Cardiac fibroblast (primary cell): ENCODE measurements at places on chromosomes 1 and 21.

GRCh38 chr1:184915463-184916090, 58.7 kb downstream of the NIBAN1 start:
- DNase-seq: peak; percentile 24

DNA sequence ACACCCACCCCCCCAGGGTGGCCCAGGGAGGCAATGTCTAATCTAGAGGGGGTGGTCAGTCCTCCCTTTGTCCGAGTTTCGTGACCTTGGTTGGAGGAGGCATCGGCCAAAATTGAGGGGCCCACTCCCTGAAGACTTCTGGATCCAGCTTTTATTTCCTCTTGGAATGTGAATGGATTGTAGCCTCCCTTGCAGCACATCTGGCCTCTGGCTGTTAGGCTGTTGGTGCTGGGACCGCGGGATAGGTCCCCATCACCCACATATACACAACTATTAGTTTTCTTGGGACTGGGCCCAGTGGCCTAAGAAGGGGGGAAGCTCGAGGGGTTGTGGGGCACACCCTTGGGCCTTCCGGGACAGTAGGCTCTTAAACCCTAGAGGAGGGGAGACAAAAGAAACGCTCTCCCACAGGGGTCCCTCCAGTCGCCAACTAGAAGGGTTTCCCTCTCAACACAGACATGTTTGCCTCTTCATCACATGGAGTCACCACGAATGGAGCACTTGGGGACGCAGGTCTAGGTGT, 2.5 kb downstream of the LHX4 start:
- DNase-seq: no peak

- peak; percentile 92 for DNase-seq
Measured at GRCh38 chr1:61441723-61442262, 283.1 kb downstream of the TM2D1 start.

DNA sequence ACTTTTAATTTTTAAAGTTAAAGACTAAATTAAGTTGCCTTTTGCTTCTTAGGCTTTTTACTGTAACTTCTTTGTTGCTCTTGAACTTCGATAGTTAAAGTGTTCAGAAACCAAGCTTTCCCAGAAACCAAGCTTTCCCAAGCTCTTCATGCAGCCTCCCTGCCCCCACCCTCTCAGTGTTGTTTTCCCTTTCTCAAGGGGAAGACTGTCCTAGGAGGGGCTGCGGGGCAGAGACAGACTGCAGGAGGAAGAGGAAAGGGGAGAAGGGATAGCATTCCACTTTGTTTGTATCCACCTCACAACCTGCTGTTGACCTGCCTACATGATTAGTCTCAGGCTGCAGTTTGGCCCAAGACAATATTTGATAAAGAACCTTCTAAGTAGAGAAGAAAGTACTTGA, 39.0 kb upstream of the DIPK1A start:
- DNase-seq: no peak

DNA sequence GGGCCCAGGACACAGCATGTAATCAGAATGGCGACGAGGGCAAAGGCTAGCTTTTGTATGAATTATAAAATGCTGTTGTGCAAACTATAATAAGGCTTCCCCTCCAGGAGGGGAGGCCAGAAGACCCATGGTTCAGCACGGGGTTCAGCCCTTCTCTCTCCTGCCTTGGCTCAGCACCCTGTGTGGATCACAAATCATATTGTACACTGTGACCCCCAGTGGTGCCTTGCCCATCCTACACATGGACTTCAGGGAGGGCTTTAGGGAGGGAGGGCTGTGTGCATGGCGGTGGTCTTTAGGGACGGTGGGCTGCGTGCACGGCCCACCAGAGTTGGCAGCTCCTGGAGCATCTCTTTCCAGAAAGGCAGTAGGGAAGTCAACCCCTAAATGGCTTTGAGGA, 120.8 kb upstream of the TNR start:
- no peak for DNase-seq

- no peak for DNase-seq
Measured at GRCh38 chr1:202565890-202566602, 144.2 kb downstream of the SYT2 start.

- DNase-seq: no peak
Measured at GRCh38 chr1:219906924-219907771, 21.2 kb downstream of the SLC30A10 start.

DNA sequence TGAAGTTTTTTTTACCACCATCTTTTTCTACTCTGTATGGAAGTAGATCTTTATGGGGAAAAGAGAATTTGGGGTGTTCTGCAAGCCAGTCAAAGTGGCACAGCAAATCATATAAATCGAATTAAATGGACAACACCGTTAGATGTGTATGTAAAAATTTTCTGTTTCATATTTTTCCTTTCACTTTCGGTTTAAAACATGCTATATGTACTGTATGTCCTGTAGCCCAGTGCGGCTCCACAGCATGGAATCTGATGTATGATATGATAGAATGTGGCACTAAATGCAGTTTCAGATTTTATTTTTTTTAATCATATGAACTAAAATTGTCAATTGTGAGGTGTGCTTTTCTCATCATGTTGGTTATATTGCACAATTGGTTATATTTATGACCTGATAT, 32.9 kb downstream of the RAB4A start:
- DNase-seq: no peak

GRCh38 chr1:213244664-213245091, 193.6 kb downstream of the RPS6KC1 start:
- DNase-seq: peak; percentile 75

- DNase-seq: peak; percentile 87
Measured at GRCh38 chr1:201748335-201748734, 80.6 kb upstream of the IPO9 start.

GRCh38 chr1:208044589-208045462, 133.9 kb upstream of the CD34 start:
- DNase-seq: no peak

DNA sequence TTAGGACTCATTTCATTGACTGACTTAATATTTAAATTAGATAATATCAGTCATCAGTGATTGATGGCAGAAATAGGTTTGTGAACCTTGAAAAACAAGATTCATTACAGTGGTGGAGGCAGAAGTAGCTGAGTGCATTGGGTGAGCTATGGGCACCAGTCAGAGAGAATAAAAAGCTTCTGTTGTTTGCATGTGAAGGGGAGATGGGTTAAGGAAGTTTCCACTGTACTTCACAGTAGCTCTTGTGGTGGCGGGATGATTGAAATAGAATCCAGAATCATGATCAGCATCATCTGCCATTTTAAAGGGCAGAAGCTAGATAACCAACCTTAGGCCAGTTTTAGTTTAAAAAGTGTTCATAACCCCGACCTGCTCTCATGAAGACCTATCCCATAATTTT, 66.2 kb downstream of the DTL start:
- DNase-seq: no peak

DNA sequence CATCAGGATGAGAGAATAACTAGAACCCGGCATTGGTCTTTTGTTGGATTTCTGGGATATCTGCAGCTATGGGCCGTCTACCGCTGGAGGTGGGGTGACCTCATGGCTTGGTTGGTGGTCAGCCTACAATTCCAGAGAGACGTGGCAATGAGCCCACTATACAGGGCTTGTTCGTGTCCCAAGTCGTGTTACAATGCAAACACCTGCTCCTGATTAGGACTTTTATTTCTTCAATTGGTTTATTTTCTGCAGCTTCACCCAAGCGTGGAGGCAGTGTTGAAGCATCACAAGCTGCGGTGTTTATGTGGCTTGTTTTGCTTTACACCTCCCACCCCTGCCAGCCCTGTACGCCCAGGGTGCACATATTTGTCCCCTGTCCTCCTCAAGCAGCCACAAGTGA, 211.7 kb upstream of the TMEM51 start:
- no peak for DNase-seq

- DNase-seq: peak; percentile 50
Measured at GRCh38 chr1:161884475-161884874, 118.4 kb downstream of the ATF6 start.

DNA sequence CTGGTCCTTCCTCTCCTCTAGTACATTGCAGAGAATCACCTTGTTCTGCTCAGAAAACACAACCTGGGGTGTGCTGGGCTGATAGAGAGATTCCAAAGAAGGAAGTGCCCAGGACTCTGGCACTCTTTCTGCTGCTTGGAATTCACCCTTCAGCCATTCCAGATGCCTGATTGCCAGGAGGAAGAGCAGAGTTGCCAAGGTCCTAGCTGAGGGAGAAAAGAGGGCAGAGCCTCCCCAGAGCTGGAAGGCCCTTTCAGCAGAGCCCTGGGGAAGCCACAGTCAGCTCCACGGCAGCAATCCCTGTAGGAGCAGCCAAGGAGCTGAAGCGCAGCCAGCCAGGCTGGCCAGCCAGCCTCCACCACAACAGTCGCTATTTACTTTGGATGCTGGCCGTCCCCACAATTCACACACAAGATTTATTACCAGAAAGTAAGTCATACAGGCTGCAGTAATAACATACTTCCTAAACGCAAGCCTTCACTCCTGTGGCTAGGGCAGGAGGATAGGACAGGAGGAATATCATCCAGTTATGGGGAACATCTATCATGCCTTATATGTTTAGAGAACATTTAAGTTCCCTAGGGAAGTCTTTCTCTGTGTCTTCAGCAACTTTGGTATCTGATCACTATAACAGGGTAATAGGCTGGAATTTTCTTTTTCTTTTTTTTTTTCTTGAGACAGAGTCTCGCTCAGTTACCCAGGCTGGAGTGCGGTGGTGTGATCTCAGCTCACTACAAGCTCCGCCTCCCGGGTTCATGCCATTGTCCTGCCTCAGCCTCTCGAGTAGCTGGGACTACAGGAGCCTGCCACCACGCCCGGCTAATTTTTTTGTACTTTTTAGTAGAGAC, 36.6 kb upstream of the SLC44A3 start:
- DNase-seq: peak; percentile 90

DNA sequence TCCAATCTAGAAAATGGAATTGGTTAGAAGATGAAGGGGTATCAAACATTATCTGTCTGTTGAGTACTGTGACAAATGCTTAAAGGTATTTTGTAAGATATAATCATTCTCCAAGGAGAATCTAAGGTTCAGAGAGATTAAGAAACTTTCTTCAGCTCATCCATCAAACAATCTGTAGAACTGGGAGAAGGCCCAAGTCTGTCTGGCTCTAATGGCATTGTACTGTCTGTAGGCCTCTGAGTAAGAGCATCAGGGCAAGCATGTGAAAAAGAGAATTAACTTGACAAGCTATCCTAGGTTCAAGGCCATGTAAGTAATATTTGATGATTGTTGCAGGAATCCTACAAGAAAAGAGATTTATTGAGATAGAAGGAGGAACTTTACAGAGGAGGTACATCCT, 5.3 kb upstream of the FGGY start:
- DNase-seq: no peak

DNA sequence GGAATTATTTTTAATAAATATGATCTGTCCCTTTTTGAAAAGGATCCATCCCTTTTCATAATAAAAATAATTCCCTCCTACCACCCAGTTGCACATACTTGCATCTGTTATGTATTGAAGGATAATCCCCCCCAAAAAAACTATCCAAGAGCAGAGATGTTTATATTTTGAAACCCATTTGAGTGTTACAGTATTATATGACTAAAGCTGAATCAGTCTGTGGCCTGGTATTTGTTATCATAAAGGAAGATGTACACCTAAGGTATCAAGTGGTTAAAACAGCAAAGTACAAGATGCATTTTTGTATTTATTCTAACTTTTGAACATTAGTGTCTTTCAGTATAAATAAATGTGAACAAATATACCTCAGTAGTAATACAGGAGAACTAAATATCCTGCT, 12.7 kb upstream of the TGFB2 start:
- peak; percentile 29 for DNase-seq

DNA sequence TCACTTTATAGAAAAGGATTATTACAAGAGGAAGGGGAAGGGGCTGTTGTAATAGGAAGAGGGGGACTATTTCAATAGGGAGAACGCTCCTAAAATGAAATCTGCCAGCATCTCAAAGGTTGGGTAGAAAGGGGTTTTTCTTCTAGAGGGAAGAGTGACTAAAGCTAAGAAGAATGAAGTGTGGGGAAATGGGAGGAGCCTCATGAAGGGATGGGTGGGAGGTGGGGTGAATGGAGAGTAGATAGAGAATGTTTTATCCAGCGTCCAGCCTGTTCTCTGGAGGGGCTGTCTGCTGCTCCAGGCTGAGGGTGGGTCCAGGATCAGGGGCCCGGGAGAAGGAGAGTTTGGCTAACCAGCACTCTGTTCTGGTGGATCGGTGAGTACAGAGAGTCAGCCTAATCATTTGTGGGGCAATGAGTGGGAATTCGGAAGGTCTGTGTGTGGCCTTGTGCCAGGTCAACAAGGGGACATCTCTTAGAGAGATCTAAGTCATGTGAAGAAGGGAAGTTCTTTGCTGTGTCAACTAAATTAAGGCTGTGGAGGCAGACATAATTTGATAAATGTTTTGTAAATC, 25.2 kb downstream of the VN1R5 start:
- DNase-seq: peak; percentile 21

- no peak for DNase-seq
Measured at GRCh38 chr1:229864686-229865230, 202.3 kb upstream of the GALNT2 start.

GRCh38 chr1:209454340-209454994, 129.0 kb upstream of the CAMK1G start:
- DNase-seq: no peak

DNA sequence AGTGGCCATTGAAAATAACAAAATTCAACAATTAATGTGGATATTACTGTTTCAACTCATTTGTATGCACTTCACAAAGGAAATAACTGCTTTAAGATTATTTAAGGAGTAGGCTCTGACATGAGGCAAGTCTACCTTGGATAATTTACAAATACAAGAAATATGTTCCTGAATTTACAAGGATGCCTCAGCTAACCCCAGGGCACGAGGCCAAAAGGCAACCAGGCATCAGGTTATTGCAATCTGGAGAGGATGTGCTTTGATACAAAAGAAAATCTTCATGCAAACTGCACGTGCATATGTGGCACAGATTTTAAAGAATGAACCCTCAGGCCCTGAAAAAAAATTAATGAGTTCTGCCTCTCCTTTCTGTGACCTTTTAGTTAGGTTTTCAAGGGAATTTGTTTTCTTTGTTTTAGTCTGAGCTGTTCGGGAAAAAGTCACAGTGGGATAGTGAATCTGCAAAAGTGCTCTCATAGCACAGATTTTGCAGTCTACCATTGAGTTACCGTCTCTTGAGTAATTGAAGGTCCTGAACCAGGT, 1304.2 kb upstream of the ADGRL4 start:
- DNase-seq: no peak

DNA sequence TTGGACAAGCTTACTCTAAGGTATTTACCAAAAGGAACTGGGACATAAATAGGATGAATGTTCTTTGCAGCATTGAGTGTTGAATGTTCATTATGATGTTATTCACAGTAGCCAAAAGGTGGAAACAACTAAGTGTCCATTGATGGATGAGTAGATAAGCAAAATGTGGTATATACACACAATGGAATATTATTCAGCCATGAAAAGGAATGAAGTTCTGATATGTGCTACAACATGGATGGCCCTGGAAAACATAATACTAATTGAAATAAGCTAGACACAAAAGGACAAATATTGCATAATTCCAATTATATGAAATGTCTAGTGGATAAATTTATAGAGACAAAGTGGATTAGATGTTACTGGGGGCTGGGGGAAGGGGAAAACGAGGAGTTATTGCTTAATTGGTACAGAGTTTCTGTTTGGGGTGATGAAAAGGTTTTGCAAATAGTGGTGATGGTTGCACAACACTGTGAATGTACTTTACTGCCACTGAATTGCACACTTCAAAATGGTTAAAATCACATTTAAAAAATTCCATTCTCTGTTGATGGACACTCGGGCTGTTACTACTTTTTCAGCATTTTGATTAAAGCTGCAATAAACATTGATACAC, 2.9 kb downstream of the MTARC1 start:
- DNase-seq: peak; percentile 28
